Fibroblast of villous mesenchyme (primary cell): ENCODE measurements at places on chromosomes 16 and 17. TPM values are rescaled to one million over a fixed set of nuclear protein-coding genes. Genes with fewer than 3 reads are reported as not detected.

IL17C gene
- not detected in 2 replicates for total RNA-seq

NPW gene
- 0.32 and 1.3 TPM in 2 replicates for total RNA-seq

KCNH4 gene
- total RNA-seq: under 0.01 TPM in 1 of 2 replicates, not detected in the other

TSNAXIP1 gene
- 0.32 and 1.3 TPM in 2 replicates for total RNA-seq

MT3 gene
- total RNA-seq: not detected in 2 replicates

RGS9 gene
- 2.2 and 2.6 TPM in 2 replicates for total RNA-seq

ABCA8 gene
- 1.6 and 2.2 TPM in 2 replicates for total RNA-seq

FSCN2 gene
- total RNA-seq: 1.7 and 3.5 TPM in 2 replicates

TMC6 gene
- total RNA-seq: 4.2 and 5.2 TPM in 2 replicates

MT1M gene
- total RNA-seq: 1.3 TPM in 1 of 2 replicates, not detected in the other

TBX2 gene
- total RNA-seq: 12.5 and 21.3 TPM in 2 replicates

TOB1 gene
- total RNA-seq: 13.5 and 18.6 TPM in 2 replicates

RPS2 gene
- 1,294 and 1,994 TPM in 2 replicates for total RNA-seq

PTX4 gene
- total RNA-seq: 0.32 and 0.43 TPM in 2 replicates

CLDN9 gene
- not detected in 2 replicates for total RNA-seq

BAIAP3 gene
- under 0.01 and 0.32 TPM in 2 replicates for total RNA-seq

CD19 gene
- total RNA-seq: not detected in 2 replicates

GPR142 gene
- not detected in 2 replicates for total RNA-seq

KRT36 gene
- under 0.01 TPM in 2 replicates for total RNA-seq

PYCARD gene
- total RNA-seq: 85.9 and 176 TPM in 2 replicates

RND2 gene
- 0.97 and 1.3 TPM in 2 replicates for total RNA-seq

G6PC3 gene
- total RNA-seq: 27.4 and 27.6 TPM in 2 replicates

PERCC1 gene
- total RNA-seq: not detected in 2 replicates

DRC7 gene
- not detected in 2 replicates for total RNA-seq

DCAF7 gene
- 32.9 and 52.7 TPM in 2 replicates for total RNA-seq

KLHL10 gene
- total RNA-seq: under 0.01 TPM in 2 replicates

TMEM98 gene
- 128 and 135 TPM in 2 replicates for total RNA-seq

CD68 gene
- 9.1 and 9.7 TPM in 2 replicates for total RNA-seq

SLC4A1 gene
- total RNA-seq: not detected in 2 replicates

MYH1 gene
- total RNA-seq: not detected in 2 replicates

TMEM114 gene
- total RNA-seq: not detected in 2 replicates

SLFN14 gene
- not detected in 2 replicates for total RNA-seq

HSD17B1 gene
- 3.5 and 11.9 TPM in 2 replicates for total RNA-seq

RAB37 gene
- 0.32 TPM in 1 of 2 replicates, not detected in the other for total RNA-seq

VKORC1 gene
- total RNA-seq: 68.2 and 76.0 TPM in 2 replicates

DNASE1L2 gene
- total RNA-seq: 0.64 and 0.86 TPM in 2 replicates

ACSM2A gene
- total RNA-seq: not detected in 2 replicates

CHD3 gene
- total RNA-seq: 103 and 111 TPM in 2 replicates

DHRS11 gene
- total RNA-seq: 5.5 and 5.6 TPM in 2 replicates

CIBAR2 gene
- not detected in 2 replicates for total RNA-seq

KRTAP4-6 gene
- total RNA-seq: not detected in 2 replicates

C1QTNF8 gene
- not detected in 2 replicates for total RNA-seq

SLC16A13 gene
- 1.3 TPM in 2 replicates for total RNA-seq

CD300A gene
- total RNA-seq: not detected in 2 replicates

MYH11 gene
- total RNA-seq: under 0.01 and 0.64 TPM in 2 replicates

OTOA gene
- total RNA-seq: under 0.01 TPM in 2 replicates

ADAP2 gene
- total RNA-seq: 3.0 and 4.2 TPM in 2 replicates

ZNF200 gene
- total RNA-seq: 10.0 and 11.2 TPM in 2 replicates

PDE6G gene
- not detected in 2 replicates for total RNA-seq

ENGASE gene
- total RNA-seq: 9.0 and 11.2 TPM in 2 replicates

MC1R gene
- 3.9 and 6.1 TPM in 2 replicates for total RNA-seq

BCL6B gene
- total RNA-seq: not detected in 2 replicates

MT1F gene
- total RNA-seq: not detected in 2 replicates

GRAPL gene
- total RNA-seq: 0.43 TPM in 1 of 2 replicates, not detected in the other

SERPINF2 gene
- total RNA-seq: 0.43 TPM in 1 of 2 replicates, not detected in the other

COG8 gene
- 29.0 and 36.3 TPM in 2 replicates for total RNA-seq

NAGS gene
- 0.43 and 0.64 TPM in 2 replicates for total RNA-seq

RNF112 gene
- total RNA-seq: 0.64 and 0.86 TPM in 2 replicates

CWC25 gene
- 9.0 and 9.9 TPM in 2 replicates for total RNA-seq
